Astrocyte (in vitro differentiated cells and primary cell): ENCODE measurements at places on chromosomes 4 and X. TPM values are rescaled to one million over a fixed set of nuclear protein-coding genes. Genes with fewer than 3 reads are reported as not detected.
A peak's percentile ranks its signal among the peaks of the same experiment; 100 is the strongest.

DNA sequence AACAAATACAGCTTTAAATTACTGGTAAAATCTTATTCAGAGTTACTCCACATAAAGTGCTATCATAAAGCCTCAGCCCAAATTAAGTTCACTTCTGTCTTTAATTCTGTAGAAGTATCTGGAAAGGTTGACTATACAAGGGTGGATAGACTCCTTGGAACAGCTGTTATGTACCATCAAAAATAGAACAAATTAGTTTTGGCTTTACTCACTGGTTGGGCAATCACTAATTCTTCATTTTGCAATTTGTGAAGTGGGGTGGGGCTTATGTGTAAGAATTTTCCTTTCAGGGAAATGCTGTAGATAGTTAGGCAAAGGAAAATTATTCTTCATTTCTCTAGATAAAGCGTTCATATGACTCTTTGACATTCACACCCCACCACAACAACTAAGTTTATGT lies 7.8 kb downstream of the DIAPH2 start:
- H3K36me3 ChIP-seq: no peaks in the 10 kb centered on the region
- H3K27ac ChIP-seq: no peak overlapping the region
- H3K4me3 ChIP-seq: no peak overlapping the region

GRCh38 chr4:9745782-9746181 lies 35.7 kb upstream of the DRD5 start:
- DNase-seq: no peak
- H3K27me3 ChIP-seq: no peaks in the 10 kb centered on the region
- H3K27ac ChIP-seq: no peak overlapping the region
- H3K36me3 ChIP-seq: no peaks in the 10 kb centered on the region
- H3K4me1 ChIP-seq: no peaks in the 10 kb centered on the region
- H3K4me3 ChIP-seq: no peak overlapping the region

SORBS2 gene
- 96.1 and 97.4 TPM in 2 replicates for total RNA-seq

GSPT2 gene
- total RNA-seq: 14.7 and 15.5 TPM in 2 replicates

- DNase-seq: no peak
- H3K36me3 ChIP-seq: no peaks in the 10 kb centered on the region
- no peak overlapping the region for H3K27ac ChIP-seq
Measured at GRCh38 chr4:122636697-122637096, 15.8 kb upstream of the IL21 start.

DNA sequence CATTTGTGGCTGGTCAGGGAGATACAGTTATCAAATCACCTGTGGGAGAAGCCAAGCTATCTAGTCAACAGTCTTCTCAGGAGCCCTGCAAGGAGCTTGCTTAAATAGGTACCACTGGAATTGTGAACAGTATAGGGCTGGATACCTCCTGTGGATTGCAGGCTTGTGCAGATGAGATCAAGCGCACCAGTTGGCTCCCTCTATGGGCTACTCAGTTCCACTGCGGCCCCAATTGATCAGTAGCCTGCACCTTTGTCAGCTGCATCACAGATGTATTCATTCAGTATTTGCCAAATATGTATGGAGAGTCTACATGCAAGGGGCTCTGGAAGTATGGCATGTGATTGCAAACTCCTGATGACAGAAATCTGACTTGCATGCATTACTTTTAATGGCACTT lies 28.6 kb downstream of the TEX13A start:
- H3K36me3 ChIP-seq: no peaks in the 10 kb centered on the region
- H3K27me3 ChIP-seq: no peaks in the 10 kb centered on the region
- no peak overlapping the region for H3K27ac ChIP-seq

DNA sequence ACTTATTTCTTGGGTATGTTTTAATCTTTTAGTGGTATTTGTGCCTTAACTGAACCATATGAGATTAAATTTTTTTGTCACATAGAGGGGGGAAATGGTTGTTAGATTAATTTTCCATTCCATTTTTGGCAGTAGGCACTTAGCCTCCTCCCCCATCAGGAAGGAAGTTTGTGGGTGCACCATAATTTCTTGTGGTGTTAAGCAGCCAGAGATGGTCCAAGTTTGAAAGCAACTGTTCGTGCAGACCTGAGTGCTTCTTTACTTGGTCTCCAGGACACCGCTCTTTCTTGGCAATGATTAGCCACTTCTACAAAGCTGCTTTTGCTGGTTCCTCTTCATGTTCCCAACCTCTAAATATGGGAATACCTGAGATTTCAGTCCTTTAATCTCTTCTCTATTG lies 92.7 kb upstream of the RPL34 start:
- no peaks in the 10 kb centered on the region for H3K4me1 ChIP-seq
- H3K36me3 ChIP-seq: no peaks in the 10 kb centered on the region
- H3K27ac ChIP-seq: no peak overlapping the region
- H3K27me3 ChIP-seq: no peaks in the 10 kb centered on the region
- no peak overlapping the region for H3K4me3 ChIP-seq

GRCh38 chrX:40031911-40032310 lies 65.8 kb downstream of the BCOR start:
- DNase-seq: no peak
- no peak overlapping the region for H3K27ac ChIP-seq
- H3K4me1 ChIP-seq: no peaks in the 10 kb centered on the region
- no peak overlapping the region for H3K4me3 ChIP-seq
- H3K27me3 ChIP-seq: no peaks in the 10 kb centered on the region

SLC39A8 gene
- total RNA-seq: 5.0 and 5.6 TPM in 2 replicates

DNA sequence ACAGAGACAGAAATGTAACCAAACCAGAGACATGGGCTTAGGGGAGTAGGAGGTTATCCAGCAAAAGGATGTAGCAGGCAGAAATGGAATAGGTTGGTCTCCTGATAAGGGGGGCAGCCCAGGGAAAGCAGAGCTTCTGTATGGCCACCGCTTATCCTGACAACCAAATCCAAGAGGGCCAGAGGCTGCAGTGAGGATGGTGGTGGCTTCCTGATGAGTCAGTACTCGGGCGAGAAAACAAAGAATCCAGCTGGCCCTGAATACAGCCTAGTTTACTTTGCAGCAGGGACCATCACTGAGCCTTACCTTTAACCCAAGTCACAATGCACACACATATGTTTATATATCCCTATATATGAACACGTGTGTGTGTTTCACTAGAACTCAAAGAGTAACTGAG lies 129.7 kb upstream of the FTHL17 start:
- no peaks in the 10 kb centered on the region for H3K27me3 ChIP-seq
- H3K4me1 ChIP-seq: no peaks in the 10 kb centered on the region
- no peak for DNase-seq
- H3K27ac ChIP-seq: no peak overlapping the region

- H3K4me1 ChIP-seq: no peaks in the 10 kb centered on the region
- no peak overlapping the region for H3K27ac ChIP-seq
- no peak for DNase-seq
- H3K4me3 ChIP-seq: no peak overlapping the region
- H3K27me3 ChIP-seq: no peaks in the 10 kb centered on the region
Measured at GRCh38 chrX:137195296-137195695, 161.5 kb upstream of the GPR101 start.

GRCh38 chrX:119755981-119756533 lies 2.3 kb upstream of the SOWAHD start:
- no peak overlapping the region for H3K27ac ChIP-seq
- H3K4me1 ChIP-seq: peaks cover 3% of the 10 kb centered on the region
- H3K27me3 ChIP-seq: no peaks in the 10 kb centered on the region
- no peak for DNase-seq

FHIP1A gene
- 2.4 and 4.1 TPM in 2 replicates for total RNA-seq

DNA sequence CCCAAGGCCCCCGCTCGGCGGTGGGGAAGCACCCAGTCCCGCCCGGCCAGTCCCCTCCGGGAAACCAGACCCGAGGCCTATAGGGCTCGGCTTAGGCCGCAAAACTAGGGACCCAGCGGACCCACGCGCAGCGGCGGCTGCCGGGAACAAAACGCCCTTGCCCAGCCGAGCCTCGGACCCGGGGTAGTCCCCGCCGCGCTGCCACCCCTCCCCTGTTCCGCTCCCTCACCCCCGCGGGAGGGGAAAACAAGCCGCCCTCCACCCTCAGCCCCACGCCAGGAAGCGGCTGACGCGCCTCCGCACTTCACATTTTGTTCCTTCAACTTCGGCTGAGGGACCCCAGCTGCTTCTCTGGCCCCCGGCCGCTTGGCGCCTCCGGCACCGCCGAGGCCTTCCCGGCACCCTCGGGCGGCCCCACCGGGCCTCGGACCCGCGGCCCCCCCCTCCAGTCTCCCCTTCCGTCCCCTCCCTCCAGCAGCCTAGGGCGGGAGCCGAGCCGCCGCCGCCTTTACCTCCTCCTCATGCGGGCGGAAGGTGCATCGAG lies 694 bp downstream of the PDS5A start:
- H3K4me1 ChIP-seq: peaks cover 15% of the 10 kb centered on the region
- peak overlapping the region; percentile 77 for H3K4me3 ChIP-seq
- peaks cover 11% of the 10 kb centered on the region for H3K36me3 ChIP-seq
- no peak for DNase-seq
- no peaks in the 10 kb centered on the region for H3K27me3 ChIP-seq

DNA sequence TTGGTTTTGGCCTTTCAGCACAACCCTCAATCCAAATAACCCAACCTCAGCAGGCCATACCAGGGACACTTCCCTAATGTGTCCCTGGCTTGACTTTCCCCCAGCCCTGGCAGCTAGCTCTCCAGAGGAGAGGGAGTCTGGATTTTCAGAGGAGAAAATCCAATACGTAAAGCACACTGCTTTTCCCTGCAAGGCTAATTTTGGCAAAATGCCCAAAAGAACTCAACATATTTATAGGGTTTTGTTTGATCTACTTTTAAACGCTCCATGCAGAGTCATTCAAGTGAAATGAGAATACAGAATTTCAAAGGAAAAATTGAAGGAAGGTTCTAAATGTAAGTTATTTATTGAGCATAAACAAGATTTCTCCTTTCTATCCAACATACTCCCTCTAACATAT lies 167.2 kb downstream of the SH3KBP1 start:
- DNase-seq: no peak
- no peaks in the 10 kb centered on the region for H3K27me3 ChIP-seq
- H3K4me3 ChIP-seq: no peak overlapping the region
- H3K4me1 ChIP-seq: no peaks in the 10 kb centered on the region
- no peak overlapping the region for H3K27ac ChIP-seq
- no peaks in the 10 kb centered on the region for H3K36me3 ChIP-seq

DNA sequence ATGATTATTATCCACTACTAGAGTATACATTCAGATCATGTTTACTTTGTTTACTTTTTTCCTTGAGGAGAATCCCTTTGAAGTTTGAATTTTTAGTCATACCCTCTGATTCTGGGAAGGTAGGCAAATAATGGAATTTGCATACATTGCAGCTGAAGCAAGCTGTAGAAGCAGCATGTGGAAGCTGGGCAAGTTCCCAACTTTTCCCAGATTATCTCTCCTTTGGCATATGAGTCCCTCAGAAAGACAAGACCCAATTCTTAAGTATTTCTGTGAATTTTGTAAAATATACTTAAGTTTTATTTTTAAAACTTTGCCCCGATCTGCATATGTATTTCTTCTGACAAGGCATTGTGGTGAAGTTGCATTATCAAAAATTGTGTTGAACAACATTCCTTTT lies 94.9 kb downstream of the CNKSR2 start:
- no peaks in the 10 kb centered on the region for H3K4me1 ChIP-seq
- H3K4me3 ChIP-seq: no peak overlapping the region
- no peaks in the 10 kb centered on the region for H3K36me3 ChIP-seq

GRCh38 chr4:69689599-69689998 lies 36.6 kb upstream of the UGT2A1 start:
- no peaks in the 10 kb centered on the region for H3K4me1 ChIP-seq
- no peak overlapping the region for H3K27ac ChIP-seq
- DNase-seq: peak; percentile 4
- H3K27me3 ChIP-seq: no peaks in the 10 kb centered on the region
- H3K4me3 ChIP-seq: no peak overlapping the region

GRCh38 chr4:184453365-184454160 lies 20.8 kb downstream of the IRF2 start:
- no peak overlapping the region for H3K4me3 ChIP-seq
- peak; percentile 85 for DNase-seq
- no peaks in the 10 kb centered on the region for H3K27me3 ChIP-seq
- H3K36me3 ChIP-seq: no peaks in the 10 kb centered on the region
- H3K27ac ChIP-seq: peak overlapping the region; percentile 57

DNA sequence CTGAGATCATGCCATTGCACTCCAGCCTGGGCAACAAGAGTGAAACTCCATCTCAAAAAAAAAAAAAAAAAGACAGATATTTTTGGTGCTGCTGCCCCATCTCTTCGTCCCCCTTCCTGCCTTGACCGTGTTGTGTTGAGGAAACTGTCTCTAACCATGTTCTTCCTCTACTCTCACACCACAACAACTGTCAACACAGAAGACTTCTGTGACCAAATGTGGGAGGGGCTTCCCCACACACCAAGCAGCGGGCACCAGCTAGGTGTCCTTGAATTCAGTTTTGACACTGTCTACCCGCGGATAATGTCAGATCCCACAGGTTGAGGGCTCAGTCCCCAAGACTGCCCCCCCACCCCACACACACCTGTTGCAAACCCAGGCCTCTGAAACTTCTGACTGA lies 104.7 kb upstream of the BCOR start:
- no peak for DNase-seq
- no peak overlapping the region for H3K4me3 ChIP-seq
- no peak overlapping the region for H3K27ac ChIP-seq
- no peaks in the 10 kb centered on the region for H3K36me3 ChIP-seq

DNA sequence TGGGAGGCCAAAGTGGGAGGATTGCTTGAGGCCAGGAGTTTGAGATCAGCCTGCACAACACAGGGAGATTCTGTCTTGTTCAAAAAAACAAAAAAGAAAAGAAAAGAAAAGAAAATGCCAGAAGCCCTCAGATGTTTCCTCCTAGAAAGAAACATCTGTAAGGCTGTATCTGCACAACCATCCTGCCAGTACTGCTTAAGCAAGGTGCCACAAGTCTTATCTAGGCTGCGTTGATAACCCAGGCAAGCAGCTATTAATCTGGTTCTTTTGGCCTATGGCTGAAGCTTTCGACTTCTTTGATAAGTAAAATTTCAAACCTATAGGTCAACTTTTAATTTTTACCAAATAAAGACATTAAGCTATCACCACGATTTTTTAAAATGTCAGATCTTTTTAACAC lies 3.1 kb downstream of the COX18 start:
- H3K36me3 ChIP-seq: peaks cover 21% of the 10 kb centered on the region
- DNase-seq: no peak
- H3K27ac ChIP-seq: no peak overlapping the region
- H3K4me1 ChIP-seq: peaks cover 12% of the 10 kb centered on the region

DNA sequence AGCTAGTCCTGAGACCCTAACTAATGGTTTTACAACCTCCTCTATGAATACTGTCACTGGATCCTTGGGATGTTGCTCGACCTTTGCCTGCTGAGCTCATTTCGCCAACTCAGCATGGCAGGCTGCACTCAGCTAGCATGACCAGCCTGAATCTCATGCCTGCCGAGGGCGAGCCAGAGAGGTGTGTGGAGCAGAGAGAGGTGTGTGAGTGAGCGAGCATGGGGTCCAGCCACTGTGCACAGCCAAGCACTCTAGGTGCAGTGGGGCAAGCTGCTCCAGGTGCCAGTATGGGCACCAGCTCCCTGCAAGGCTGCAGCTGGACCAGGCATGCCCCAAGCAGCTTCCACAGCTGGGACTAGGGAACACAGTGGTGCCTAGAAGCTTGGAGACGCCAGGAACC lies 410.9 kb downstream of the PCDH10 start:
- no peaks in the 10 kb centered on the region for H3K4me1 ChIP-seq
- H3K27me3 ChIP-seq: no peaks in the 10 kb centered on the region
- no peak overlapping the region for H3K27ac ChIP-seq
- no peaks in the 10 kb centered on the region for H3K36me3 ChIP-seq
- no peak overlapping the region for H3K4me3 ChIP-seq
- no peak for DNase-seq

CENPE gene
- total RNA-seq: 3.7 and 5.6 TPM in 2 replicates

PLK4 gene
- 2.8 and 3.6 TPM in 2 replicates for total RNA-seq
